Aorta (tissue), 5 donors: ENCODE measurements at places on chromosomes 11 and 22. TPM values are rescaled to one million over a fixed set of nuclear protein-coding genes. Genes with fewer than 3 reads are reported as not detected.
A peak's percentile ranks its signal among the peaks of the same experiment; 100 is the strongest.

CCDC89 gene
- total RNA-seq = 1.1 TPM

TRIM29 gene
- total RNA-seq = 1.3 TPM

AIFM3 gene
- total RNA-seq = 1.0 TPM

BRMS1 gene
- 21.5 TPM for total RNA-seq

- no peak for DNase-seq
Measured at GRCh38 chr11:95445746-95446333, 214.8 kb upstream of the SESN3 start.

GRCh38 chr11:128039140-128040021 is 548.0 kb downstream of the ETS1 start:
- peak; percentile 76 for DNase-seq

OR56A1 gene
- total RNA-seq = not detected

PLEKHA7 gene
- total RNA-seq = 9.9 TPM

DNA sequence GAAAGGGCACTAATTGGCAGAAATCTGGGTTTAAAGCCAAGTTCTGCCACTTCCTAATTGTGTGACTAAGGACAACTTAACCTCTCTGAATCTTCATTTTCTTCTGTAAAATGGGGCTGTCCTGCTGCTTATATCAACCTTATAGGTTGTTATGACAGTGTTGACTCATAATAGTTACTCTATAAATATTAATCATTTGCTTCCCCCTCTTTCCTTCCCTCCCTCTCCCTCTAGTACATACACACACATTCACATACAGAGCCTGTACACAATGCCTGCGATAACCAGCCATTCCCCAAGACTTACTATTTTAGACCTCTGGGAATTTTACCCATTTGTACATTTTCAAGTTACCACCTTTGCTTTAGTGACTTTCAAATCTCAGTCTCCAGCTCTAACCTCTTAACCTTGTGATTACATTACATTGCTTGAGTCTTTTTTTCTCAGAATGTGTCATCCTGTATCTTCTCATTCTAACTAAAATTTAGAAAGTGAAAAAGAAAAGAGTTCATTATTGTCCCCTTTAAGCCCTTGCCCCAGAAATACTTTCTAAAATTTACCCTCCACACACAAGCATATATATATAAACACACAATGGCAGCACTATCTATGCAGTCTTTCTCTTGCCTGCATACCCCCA is 31.9 kb downstream of the GDPD4 start:
- no peak for DNase-seq

DNA sequence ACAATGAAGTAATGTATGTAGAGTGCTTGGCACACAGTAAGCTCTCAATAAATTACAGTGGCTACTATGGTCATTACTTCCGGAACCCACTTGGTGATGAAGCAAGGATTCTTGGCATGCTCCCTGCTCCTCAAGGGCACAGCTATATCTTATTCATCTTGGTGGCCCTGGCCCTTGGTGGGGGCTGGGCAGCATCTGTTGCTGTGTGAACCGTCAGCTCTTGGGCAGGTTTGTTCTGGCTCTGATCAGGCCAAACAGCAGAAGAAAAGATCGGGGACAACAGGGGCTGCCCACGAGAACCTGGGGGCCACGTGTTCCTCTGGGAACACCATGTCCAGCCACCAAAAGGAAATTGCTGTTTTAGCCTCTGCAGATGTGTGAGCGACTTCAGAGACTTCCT is 136.9 kb upstream of the SYT13 start:
- no peak for DNase-seq

MPEG1 gene
- 27.1 TPM for total RNA-seq

GRCh38 chr11:10777393-10777793 is 26.3 kb downstream of the CTR9 start:
- DNase-seq = no peak

GRCh38 chr11:34929794-34930763 is 13.7 kb downstream of the PDHX start:
- no peak for DNase-seq

TEAD1 gene
- total RNA-seq = 64.9 TPM

- no peak for DNase-seq
Measured at GRCh38 chr11:60396382-60396781, at the start of gene MS4A14. Gene MS4A14, plus strand, starts transcription at chr11:60396459. Its CDS starts 120 bp downstream, at chr11:60396579.

VWCE gene
- 5.6 TPM for total RNA-seq

YPEL4 gene
- total RNA-seq = 0.97 TPM

SAC3D1 gene
- total RNA-seq = 3.6 TPM

GRCh38 chr11:111406091-111406490 is 27.0 kb upstream of the POU2AF1 start:
- no peak for DNase-seq

JAM3 gene
- total RNA-seq = 94.9 TPM

DNA sequence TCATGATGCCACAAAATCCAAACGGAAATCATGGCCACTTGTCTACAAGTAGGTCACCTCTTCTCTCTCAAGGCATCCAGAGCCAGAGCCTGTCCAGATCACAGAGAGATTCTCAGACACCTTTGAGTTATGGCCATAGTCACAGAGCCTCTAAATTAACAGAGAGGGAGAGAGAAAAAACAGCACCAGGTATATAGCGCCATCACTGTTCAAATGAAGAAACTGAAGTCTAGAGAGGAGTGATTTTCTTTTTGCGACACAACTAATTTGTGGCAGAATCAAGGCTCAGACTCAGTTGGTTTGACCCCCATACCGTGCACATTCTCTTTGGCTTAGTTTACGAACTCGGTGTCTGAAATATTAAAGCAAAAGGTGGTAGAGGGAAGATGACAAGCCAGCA is 512.9 kb downstream of the NTM start:
- no peak for DNase-seq

GRCh38 chr11:69670158-69670845 is 4.9 kb downstream of the LTO1 start:
- peak; percentile 96 for DNase-seq

DNA sequence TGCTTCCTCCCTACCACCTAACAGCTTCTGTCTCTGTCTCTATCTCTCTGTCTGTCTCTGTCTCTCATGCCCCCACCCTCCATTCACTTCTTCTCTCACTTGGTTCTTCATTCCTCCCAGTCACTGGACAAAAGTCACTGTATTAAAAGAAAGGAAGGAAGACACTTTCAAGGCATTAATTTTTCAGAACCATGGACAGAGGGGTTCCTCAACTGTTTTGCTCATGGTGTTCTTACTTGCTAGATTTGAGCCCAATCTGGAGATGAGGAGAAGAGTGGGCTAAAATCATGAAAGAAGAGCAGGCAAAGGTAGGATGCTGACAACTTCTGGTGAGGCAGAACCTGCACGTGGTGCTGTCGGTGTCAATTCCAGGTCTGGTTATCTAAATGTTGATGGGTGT is 116.7 kb upstream of the LARGE1 start:
- DNase-seq = no peak

DNA sequence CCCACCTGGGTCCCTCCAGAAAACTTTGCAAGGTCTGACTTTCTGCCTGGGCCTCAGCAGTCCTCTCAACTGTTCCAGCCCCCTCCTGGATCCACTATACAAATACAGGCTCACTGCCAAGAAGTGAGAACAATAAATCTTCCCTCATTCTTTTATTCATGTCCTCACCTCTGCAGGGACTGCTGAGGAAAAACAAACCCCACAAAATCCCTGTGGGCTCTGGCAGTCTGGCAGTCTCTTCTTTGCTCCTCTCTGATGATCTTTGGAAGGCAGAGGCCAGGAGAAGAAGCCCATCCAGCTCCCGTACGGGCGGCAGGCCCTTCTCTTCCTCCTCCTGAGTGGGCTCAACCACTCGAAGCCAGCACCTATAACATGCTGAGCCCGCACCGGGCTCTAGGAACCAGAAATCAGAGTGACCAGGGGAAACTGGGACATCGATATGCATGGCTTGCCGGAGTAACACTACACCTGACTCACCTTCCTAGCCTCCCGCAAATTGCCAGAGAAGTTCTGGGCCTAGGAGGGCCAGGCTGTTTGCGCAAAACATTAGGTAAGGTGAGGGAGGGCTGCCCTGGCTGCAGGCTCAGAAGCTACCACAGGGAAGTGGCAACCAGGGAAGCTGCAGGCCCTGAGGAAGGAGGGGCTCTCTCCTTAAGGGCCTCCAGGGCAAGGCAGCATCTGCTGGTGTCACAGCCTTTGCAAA is 24.2 kb downstream of the TMPRSS5 start:
- no peak for DNase-seq

DNA sequence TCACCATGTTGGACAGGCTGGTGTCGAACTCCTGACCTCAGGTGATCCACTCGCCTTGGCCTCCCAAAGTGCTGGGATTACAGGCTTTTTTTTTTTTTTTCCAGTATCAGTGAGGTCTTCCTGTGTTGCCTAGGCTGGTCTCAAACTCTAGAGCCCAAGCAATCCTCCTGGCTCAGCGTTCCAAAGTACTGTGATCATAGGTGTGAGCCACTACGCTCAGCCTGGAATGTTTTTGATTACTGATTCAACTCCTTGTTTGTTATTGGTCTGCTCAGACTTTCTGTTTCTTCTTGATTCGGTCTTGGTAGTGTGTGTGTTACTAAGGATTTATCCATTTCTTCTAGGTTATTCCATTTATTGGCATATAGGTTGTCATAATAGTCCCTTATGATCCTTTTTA is 31.3 kb downstream of the NAGA start:
- DNase-seq = no peak

KCTD14 gene
- total RNA-seq = 2.0 TPM

DNA sequence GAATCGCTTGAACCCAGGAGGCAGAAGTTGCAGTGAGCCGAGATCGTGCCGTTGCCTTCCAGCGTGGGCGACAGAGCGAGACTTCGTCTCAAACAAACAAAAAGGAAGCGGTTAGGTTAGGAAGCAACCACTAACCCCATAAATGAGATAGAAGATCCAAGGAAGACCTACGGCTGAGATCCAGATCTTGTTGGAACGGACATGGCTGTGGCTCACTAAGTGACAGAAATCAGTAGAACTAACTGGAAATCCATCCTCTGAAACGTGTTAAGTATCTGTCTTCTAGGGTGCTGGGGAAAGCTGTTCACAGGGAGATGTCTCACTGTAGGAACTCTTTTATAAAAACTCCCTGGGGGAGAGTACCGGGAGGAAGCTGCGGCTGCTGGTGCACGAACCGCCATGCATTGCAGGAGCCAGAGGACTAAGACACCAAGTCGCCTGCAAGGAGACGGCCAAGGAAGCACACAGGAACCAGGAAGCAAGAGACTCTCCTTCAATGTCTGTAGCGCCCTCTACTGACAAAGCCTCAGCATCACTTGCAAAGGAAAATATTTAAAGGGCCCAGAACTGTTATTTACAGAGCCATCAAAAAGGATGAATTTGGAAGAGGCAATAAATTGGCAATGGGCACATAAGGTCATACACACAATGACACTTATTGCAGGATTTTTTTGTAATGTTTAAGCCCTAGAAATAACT is 16.9 kb upstream of the SPTY2D1 start:
- no peak for DNase-seq

GRCh38 chr11:118565051-118565450 is 680 bp downstream of the IFT46 start:
- peak; percentile 77 for DNase-seq

GRCh38 chr11:43632181-43632580 is 48.4 kb upstream of the HSD17B12 start:
- no peak for DNase-seq
